ENCODE measurements at places on chromosomes 7 and 10. TPM values are rescaled to one million over a fixed set of nuclear protein-coding genes. Genes with fewer than 3 reads are reported as not detected.

DNA sequence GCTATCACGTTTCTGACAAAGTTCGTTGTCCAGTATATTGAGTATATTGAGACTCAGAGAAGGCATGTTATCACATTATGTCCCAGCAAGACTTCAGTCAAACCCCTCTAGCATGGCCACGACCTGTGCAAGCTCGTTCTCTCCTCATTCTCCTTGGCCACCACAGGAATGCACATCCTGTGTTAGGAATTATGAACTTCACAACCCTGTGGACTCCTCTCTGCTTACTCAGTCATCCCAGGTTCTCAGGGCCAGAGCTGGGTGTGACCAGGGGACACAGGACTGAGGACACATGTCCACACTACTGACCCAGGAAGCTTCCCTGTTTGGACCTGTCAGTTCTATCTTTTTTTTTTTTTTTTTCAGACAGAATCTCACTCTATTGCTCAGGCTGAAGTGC is 4.4 kb downstream of the SH2D4B start:
- DNase-seq: no peak

Gene MMD2
- not detected for total RNA-seq

- no peak for DNase-seq
Observed at GRCh38 chr10:86375204-86375603, 8.6 kb upstream of the GRID1 start.

Gene ADRB1
- 45.7 TPM for total RNA-seq

DNA sequence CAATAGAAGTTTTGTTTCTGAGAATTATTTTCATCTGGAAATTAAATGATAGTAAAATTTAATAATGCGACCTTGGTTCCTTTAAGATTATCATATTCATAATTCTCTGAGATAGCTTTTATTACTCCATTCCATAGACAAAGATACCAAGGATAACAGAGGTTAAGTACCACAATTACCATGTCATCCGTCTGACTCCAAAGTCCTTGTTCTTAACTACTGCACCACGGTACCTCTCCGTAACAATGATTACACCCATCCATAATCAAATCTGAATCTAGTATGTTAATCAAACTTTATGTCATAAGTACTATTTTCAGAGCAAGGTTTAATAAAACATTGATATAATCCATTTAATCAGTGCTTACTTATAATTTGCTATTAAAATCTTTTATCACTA is 8.4 kb downstream of the ZDHHC6 start:
- DNase-seq: no peak

DNA sequence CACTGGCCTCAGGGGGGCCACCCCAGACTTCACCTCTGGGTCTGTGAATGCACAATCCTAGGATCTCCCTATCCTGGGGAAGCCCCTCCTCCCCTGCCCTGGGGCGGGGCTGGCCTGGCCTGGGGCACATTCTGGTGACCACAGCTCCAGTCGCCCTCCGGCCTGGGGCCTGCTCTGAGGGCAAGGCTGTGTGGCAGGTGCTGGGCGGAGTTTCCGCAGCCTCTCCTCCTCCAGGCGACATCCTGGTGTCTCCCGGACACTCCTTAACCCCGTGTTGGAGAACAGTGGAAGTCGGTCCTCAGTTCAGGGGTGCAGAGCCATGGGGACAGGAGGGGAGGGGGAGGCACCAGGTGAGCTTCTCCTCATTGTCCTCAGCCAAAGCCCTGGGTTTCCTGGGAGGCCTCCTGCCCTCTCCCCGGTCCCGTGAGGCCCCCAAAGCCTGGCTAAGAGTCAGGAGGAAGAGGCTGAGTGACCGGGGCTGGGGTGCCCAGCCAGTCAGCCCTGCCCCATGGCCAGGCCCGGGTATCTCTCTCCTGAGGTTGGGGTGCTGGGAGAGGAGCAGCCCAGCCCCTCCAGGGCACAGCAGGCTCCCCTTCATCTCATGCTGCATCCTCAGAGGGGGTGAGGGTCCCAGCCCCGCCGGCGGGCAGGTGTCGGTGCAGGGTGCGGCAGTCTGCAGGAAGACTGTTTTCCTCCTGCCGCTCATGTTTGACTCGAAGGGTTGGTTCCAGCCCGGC is 22.6 kb downstream of the UNCX start:
- no peak for DNase-seq

DNA sequence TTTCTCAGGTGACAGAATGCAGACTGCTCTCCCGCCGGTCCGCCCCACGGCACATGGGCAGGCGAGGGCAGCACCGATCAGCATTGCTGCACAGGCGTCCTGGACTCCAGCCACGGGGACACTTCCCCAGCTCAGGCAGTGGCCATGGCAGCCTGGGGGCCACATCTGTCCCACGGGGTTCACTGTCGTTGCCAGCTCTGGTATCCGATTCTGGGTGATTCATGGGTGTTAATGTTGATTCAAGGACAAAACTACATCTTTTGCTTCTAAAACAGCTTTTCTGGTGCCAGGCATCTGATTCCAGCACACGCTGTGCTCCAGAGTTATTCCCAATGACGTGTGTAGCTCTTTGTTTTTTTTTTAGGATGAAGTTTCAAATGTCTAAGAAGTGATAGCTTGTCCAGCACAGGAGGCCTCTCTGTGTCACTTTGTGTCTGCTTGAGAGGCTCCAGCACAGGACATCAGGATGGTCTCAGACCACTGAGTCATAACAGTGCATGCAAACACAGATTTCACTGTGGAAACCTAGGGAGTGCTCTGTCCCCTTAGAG is 218.0 kb downstream of the WDR37 start:
- DNase-seq: no peak

All from heart right ventricle (tissue), 16 donors.